Vagina (tissue), 2 donors: ENCODE measurements at places on chromosomes 12 and 14. TPM values are rescaled to one million over a fixed set of nuclear protein-coding genes. Genes with fewer than 3 reads are reported as not detected.

GRCh38 chr12:128796439-128797118 is 27.2 kb downstream of the SLC15A4 start:
- no peak overlapping the region for H3K4me3 ChIP-seq
- H3K4me1 ChIP-seq = no peaks in the 10 kb centered on the region
- H3K36me3 ChIP-seq = no peaks in the 10 kb centered on the region
- H3K27me3 ChIP-seq = no peaks in the 10 kb centered on the region
- DNase-seq = no peak

GRCh38 chr12:117643971-117644370 is 282.5 kb upstream of the NOS1 start:
- no peak overlapping the region for H3K4me3 ChIP-seq
- no peaks in the 10 kb centered on the region for H3K4me1 ChIP-seq
- H3K27ac ChIP-seq = no peak overlapping the region
- no peaks in the 10 kb centered on the region for H3K27me3 ChIP-seq

GRCh38 chr14:95495538-95496025 is 20.9 kb downstream of the SYNE3 start:
- H3K27me3 ChIP-seq = no peaks in the 10 kb centered on the region
- DNase-seq = no peak
- peak overlapping the region; percentile 74 for H3K27ac ChIP-seq
- H3K4me1 ChIP-seq = peaks cover 69% of the 10 kb centered on the region
- no peaks in the 10 kb centered on the region for H3K36me3 ChIP-seq
- no peak overlapping the region for H3K4me3 ChIP-seq

- no peak for DNase-seq
- no peak overlapping the region for H3K4me3 ChIP-seq
- no peaks in the 10 kb centered on the region for H3K27me3 ChIP-seq
- H3K36me3 ChIP-seq = no peaks in the 10 kb centered on the region
- H3K4me1 ChIP-seq = no peaks in the 10 kb centered on the region
These were observed 413.6 kb downstream of the BTG1 start for GRCh38 chr12:91732086-91732485.

- DNase-seq = no peak
- no peak overlapping the region for H3K27ac ChIP-seq
- no peaks in the 10 kb centered on the region for H3K4me1 ChIP-seq
- no peak overlapping the region for H3K4me3 ChIP-seq
- H3K27me3 ChIP-seq = no peaks in the 10 kb centered on the region
These were observed 14.7 kb downstream of the MMAB start for GRCh38 chr12:109558374-109559199.

- H3K36me3 ChIP-seq = peaks cover 10% of the 10 kb centered on the region
- H3K27me3 ChIP-seq = no peaks in the 10 kb centered on the region
- no peak overlapping the region for H3K4me3 ChIP-seq
- H3K4me1 ChIP-seq = peaks cover 49% of the 10 kb centered on the region
- DNase-seq = no peak
These were observed 10.6 kb downstream of the NACA start for GRCh38 chr12:56714431-56714929.

DNA sequence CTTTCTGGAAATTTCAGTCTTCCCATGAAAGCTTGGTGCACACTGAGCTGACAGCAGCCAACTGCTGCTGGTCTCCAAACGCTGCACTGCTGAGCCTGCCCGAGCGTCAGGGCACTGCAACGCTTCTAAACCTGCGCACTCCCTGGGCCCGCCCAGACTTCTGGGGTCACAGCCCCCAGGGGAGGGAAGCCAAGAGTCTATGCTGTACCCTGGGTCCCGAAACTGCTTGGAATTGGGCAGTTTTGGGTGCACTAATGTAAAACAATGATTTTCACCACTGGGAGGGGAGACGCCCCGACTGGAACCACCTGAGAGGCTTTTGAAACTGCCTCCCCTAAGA is 32.0 kb downstream of the CCDC92 start:
- no peak for DNase-seq
- H3K27me3 ChIP-seq = no peaks in the 10 kb centered on the region
- no peak overlapping the region for H3K4me3 ChIP-seq
- H3K36me3 ChIP-seq = no peaks in the 10 kb centered on the region

DNA sequence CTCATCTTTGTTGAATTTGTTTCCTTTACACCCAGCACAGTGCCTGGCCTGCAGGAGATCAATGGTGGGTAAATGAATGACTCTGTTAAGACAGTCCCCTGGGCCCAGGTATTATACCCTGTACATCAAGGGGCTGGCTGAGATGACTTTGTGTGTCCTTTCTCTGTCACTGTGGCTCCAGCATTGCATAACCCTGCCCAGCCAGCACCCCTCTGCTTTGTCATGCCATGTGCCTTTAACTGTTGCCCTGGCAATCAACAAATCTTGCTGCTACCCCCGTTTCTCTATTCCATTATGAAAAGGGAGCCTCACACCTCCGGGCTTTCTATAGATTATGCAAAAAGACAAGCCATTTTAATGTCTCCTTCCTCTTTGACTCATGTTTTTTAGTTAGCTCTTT is 7.6 kb upstream of the FLVCR2 start:
- no peaks in the 10 kb centered on the region for H3K36me3 ChIP-seq
- no peak overlapping the region for H3K27ac ChIP-seq
- H3K4me3 ChIP-seq = no peak overlapping the region
- no peaks in the 10 kb centered on the region for H3K27me3 ChIP-seq
- no peaks in the 10 kb centered on the region for H3K4me1 ChIP-seq
- DNase-seq = no peak

- no peak overlapping the region for H3K4me3 ChIP-seq
- H3K36me3 ChIP-seq = no peaks in the 10 kb centered on the region
- H3K27me3 ChIP-seq = no peaks in the 10 kb centered on the region
- no peak overlapping the region for H3K27ac ChIP-seq
- H3K4me1 ChIP-seq = no peaks in the 10 kb centered on the region
These were observed 92.6 kb upstream of the SFSWAP start for GRCh38 chr12:131618303-131618658.

DNA sequence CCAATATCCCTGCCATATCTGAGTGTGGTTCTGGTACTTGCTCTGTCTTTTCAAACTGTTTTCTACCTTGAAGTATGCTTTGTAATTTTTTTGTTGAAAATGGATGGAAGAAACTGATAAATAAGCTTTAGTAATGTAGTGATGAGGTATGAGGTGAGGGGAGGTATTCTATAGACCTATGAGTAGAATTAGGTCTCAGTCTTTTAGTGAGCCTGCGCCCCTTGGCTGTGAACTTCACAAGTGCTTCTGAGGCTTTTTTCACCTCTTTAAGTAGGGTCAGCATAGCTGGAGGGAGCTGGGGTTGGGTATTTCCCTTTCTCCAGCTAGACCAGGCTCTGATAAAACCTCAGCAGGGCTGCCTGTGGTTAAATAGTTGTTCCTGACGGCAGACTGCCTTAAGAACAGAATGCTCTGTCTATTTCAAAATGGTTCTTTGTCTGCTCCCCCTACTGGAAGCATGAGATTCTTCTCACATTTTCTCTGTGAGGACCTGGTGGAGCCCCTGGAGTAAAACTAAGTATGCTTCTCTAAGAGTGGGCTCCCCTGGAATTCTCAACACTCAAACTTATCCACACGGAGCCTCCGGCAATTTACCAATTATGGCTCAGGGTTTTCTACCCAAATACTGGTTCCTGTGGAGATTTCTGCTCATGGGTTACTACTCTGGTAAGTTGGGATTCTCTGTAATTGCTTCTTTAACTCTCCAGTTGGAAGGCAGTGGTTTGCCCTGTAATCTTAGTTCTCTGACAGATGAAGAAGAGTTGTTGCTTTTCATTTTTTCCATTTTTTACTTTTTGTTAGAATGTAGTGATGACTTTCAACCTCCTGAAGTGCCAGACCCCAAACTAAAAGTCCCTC is 13.1 kb downstream of the KRT5 start:
- no peak for DNase-seq
- no peaks in the 10 kb centered on the region for H3K36me3 ChIP-seq
- H3K4me3 ChIP-seq = no peak overlapping the region
- no peaks in the 10 kb centered on the region for H3K27me3 ChIP-seq
- H3K27ac ChIP-seq = no peak overlapping the region

GRCh38 chr14:87732562-87732961 is 260.4 kb downstream of the GALC start:
- H3K27ac ChIP-seq = no peak overlapping the region
- DNase-seq = no peak
- no peaks in the 10 kb centered on the region for H3K27me3 ChIP-seq
- H3K4me3 ChIP-seq = no peak overlapping the region
- no peaks in the 10 kb centered on the region for H3K4me1 ChIP-seq

- no peaks in the 10 kb centered on the region for H3K27me3 ChIP-seq
- no peaks in the 10 kb centered on the region for H3K36me3 ChIP-seq
- H3K27ac ChIP-seq = no peak overlapping the region
These were observed 18.4 kb downstream of the USP44 start for GRCh38 chr12:95532851-95533250.

DNA sequence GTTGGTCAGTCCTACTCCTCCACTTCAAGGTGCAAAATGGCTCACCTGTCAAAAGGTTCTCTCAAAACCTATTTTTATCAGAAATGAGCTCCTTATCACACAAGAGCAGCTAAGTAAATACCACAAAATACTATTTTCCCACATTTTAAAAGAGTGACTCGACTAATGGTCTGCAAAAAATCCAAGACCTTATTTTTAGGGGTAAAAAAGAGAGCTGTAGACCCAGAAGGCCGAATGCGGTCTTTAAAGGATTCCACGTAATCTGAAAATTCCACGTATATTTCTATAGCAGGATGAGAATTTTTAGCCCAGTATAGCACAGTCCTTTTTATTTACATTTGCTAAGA is 3.8 kb downstream of the C14orf93 start:
- peak overlapping the region; percentile 92 for H3K27ac ChIP-seq
- peak overlapping the region; percentile 72 for H3K4me3 ChIP-seq
- H3K27me3 ChIP-seq = no peaks in the 10 kb centered on the region
- no peak for DNase-seq
- H3K4me1 ChIP-seq = peaks cover 18% of the 10 kb centered on the region

DNA sequence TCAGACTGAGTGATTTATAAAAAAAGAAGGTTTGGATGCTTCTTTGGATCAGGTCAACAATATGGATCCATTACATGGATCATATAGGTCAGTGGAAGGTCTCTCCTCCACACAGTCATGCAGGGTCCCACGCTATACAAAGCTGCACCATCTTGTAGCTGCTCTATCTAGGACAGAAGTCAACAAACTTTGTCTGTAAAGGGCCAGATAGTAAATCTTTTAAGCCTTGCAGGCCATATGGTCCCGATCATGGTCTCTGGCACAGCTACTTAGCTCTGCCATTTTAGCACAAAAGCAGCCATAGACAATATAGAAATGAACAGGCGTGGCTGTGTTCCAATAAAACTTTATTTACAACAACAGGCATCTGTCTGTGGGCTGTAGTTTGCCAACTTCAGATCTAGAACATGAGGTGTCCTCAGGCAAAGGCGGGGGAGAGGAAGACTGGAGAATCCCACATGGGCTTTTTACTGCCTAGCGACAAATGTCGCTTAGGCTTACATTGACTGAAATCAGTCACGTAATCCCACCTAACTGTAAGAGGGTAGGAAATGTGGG is 36.7 kb downstream of the TMEM233 start:
- no peaks in the 10 kb centered on the region for H3K27me3 ChIP-seq
- no peak for DNase-seq
- H3K4me1 ChIP-seq = no peaks in the 10 kb centered on the region
- H3K27ac ChIP-seq = no peak overlapping the region

The AKT1 gene
- 92.8 TPM for total RNA-seq

The POTEG gene
- not detected for total RNA-seq

The ITGA7 gene
- total RNA-seq = 23.6 TPM

The SLC17A8 gene
- total RNA-seq = not detected

The CCDC175 gene
- not detected for total RNA-seq

The TAS2R14 gene
- total RNA-seq = 5.2 TPM

The BIN2 gene
- total RNA-seq = 6.4 TPM

The INHBC gene
- total RNA-seq = not detected
